ENCODE measurements at places on chromosomes 13 and 19.

DNA sequence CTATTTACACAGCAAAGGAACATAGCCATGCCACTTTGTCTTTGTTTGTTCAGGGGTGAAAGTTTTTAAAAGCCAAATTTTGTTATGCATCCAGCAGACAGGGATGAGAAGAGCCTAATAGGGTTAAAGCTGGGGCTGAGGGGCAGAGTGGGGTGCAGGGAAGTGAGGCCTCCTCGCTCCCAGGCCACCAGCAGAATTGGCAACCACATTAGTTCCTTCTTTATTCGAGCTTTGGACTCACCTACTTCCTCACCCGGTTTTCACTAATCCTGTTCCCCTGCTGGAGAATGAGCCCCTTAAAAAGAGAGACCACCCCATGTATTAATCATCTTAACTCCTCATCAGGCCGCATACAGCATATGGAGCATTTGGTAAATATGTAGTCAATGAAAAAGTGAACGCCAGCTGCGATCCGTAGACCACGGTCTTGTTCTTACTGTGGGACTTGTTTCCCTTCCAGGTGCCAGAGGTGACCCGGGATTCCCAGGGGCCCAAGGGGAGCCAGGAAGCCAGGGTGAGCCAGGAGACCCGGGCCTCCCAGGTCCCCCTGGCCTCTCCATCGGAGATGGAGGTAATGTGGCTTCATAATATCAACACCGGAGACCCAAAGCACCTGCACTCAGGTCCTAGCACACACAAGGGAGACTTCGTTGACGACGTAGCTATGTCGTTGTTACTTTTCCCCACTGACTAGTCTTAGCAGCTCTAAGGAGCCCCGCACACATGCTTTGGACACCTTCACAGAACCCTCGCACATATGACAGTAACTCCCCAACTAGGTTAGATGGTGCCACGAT, 112.1 kb downstream of the RAB20 start:
- DNase-seq, result no peak

GRCh38 chr13:22880741-22881720, 299.7 kb upstream of the SGCG start:
- DNase-seq, result no peak

DNA sequence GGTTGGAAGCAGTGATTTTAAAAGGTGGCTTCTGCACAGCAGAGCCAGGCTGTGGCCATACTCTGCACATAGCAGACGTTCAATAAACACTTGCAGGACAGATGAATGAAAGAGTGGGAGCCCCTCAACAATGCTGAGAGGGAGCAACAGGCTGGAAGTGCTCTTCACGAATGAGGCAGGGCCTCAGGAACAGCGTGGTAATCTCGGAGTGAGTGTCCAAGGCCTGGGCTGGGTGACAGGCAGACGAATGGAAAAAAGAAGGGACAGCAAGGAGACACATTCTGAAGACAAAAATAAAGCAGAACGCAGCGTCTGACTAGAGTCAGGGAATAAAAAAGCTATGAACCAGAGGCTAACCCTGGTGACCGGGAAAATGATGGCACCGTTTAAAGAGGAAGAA, 11.1 kb downstream of the GJA3 start:
- no peak for DNase-seq

GRCh38 chr13:75792526-75793187, 156.5 kb downstream of the LMO7 start:
- DNase-seq, result no peak

- DNase-seq, result no peak
Measured at GRCh38 chr19:30686826-30687566, 314.8 kb downstream of the ZNF536 start.

GRCh38 chr13:73129023-73129422, 70.2 kb downstream of the KLF5 start:
- no peak for DNase-seq

Measured in NCI-H1092 (cell line).